ENCODE measurements at places on chromosomes 11 and 22.

DNA sequence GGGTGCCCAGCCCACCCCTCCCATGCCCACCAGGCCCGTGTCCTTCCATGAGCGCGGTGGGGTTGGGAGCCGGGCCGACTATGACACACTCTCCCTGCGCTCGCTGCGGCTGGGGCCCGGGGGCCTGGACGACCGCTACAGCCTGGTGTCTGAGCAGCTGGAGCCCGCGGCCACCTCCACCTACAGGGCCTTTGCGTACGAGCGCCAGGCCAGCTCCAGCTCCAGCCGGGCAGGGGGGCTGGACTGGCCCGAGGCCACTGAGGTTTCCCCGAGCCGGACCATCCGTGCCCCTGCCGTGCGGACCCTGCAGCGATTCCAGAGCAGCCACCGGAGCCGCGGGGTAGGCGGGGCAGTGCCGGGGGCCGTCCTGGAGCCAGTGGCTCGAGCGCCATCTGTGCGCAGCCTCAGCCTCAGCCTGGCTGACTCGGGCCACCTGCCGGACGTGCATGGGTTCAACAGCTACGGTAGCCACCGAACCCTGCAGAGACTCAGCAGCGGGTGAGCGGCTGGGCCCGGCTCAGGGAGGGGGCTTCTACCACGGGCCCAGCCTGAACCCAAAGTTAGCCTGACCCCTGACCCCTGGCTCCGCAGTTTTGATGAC lies 3.0 kb downstream of the PKP3 start:
- DNase-seq = no peak

DNA sequence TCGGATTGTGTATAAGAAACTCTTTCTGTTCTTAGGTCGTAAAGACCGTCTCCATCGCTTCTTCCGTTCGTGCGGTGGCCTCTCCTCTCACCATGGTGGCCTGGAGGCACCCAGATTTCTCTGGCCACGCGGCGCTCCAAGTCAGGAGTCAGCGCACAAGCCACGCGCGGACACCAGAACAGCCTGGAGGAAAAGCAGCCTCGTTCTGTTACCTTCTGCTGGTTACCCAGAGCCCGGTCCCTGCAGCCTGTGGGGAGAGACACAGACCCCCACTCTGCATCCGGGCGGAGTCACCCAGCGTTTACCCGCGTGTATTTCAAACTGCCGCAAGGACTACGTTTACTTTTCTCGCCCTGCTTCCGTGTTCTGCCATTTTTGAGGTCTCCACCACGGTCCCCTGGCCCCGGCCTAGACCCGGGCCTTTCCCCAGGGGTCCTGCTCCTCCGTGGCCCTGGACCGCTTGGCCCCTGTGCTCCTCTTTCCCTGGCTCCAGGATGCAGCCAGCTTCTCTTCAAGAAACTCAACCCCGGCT lies 776.1 kb downstream of the BRD1 start:
- no peak for DNase-seq

GRCh38 chr11:78802058-78802761 lies 227.5 kb upstream of the NARS2 start:
- no peak for DNase-seq

- DNase-seq = no peak
These were observed 11.6 kb downstream of the PISD start for GRCh38 chr22:31650391-31650790.

DNA sequence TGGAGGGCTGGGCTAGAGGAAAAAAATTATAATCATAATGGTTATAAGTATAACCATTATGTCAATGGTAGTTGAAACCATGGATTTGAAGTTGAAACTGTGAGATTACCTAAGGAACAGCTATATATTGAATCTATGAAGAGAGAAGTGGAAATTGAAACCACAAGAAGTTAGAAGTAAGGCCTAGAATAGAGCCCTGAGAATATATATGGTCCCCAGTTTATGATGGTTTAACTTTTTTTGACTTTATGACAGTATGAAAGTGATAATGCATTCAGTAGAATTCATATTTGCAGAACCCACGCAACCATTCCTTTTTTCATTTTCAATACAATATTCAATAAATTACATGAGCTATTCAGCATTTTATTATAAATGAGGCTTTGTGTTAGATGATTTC lies 15.0 kb downstream of the AASDHPPT start:
- no peak for DNase-seq

GRCh38 chr11:95337972-95338429 lies 107.0 kb upstream of the SESN3 start:
- no peak for DNase-seq

DNA sequence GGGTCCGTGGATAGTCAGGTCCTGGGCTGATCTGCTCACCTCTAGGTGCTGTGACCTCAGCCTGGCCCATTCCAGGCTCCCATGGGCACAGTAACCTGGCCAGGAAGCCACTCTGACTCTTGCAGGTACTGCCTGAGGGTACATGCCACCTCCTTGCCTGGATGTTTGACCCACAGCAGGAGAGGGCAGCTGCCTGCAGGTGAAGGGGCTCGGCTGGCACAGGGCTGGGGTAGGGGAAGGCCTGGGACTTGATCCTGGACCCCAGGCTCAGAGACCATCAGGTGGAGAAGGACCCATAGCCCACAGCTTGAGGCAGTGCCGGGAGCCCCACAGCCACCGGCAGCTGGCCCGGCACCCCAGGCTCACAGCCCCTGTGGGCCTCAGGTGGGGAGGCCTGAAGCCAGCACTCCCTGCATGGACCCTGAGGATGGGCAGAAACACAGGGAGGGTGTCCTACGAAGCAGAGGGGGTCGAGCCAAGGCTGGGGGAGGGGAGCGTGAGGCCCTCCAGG lies 2.7 kb downstream of the LRRC56 start:
- DNase-seq = no peak

- no peak for DNase-seq
These were observed 8.2 kb downstream of the C11orf24 start for GRCh38 chr11:68263444-68264035.

DNA sequence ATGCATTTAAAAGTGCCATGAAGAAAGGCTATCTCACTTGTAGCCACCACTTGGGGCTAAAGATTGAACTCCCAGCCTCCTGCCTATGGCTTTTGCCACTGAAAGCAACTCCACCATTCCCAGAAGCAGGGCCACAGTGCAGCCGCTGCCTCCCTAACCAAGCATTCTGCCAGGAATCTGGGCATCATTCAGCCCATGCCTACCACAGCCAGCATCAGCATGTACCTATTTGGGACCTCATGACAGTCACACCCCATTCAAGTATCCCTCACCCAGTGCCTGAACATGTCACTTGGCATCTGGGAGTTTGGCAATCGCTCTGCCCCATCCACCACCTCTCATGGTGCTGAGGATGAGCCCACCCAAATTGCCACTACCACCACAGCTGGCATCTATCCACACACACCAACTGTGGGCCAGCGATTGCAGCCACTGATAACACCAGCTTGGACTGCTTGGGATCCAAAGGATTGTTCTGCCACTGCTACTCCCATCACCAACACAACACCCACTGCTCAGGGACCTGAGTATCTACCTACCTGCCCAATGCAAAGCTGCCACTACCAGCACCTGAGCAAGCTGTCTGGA lies 234.4 kb downstream of the GRM5 start:
- no peak for DNase-seq

GRCh38 chr22:17896586-17896985 lies 122.3 kb upstream of the BID start:
- no peak for DNase-seq

GRCh38 chr11:17713851-17714250 lies 5.5 kb upstream of the MYOD1 start:
- DNase-seq = no peak

GRCh38 chr22:27494785-27495184 lies 306.8 kb downstream of the MN1 start:
- DNase-seq = no peak

DNA sequence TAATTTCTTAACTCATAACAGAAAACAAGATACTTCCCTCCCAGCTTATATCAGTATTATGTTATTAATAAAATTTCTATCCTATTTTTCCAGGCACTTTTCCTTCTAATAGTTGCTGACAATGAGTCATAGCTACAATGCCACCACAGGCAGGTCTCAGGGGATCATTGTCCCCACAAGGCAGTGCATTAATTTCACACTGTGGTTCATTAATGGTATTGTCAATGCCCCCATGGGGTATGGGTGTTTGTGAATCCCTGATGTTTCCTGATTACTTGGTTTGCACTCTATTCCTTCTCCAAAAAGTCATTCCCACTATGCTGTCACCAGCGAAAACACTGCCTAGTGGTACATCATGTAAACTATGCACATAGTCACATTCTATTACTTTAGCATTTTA lies 345.5 kb upstream of the CTSC start:
- DNase-seq = no peak

GRCh38 chr11:87296627-87297026 lies 258.9 kb downstream of the TMEM135 start:
- no peak for DNase-seq

GRCh38 chr11:46625406-46625805 lies 8.1 kb downstream of the ATG13 start:
- no peak for DNase-seq

GRCh38 chr22:20396639-20397038 lies 2.7 kb downstream of the ZNF74 start:
- no peak for DNase-seq

GRCh38 chr22:44645083-44645482 lies 56.9 kb upstream of the PRR5 start:
- DNase-seq = no peak

DNA sequence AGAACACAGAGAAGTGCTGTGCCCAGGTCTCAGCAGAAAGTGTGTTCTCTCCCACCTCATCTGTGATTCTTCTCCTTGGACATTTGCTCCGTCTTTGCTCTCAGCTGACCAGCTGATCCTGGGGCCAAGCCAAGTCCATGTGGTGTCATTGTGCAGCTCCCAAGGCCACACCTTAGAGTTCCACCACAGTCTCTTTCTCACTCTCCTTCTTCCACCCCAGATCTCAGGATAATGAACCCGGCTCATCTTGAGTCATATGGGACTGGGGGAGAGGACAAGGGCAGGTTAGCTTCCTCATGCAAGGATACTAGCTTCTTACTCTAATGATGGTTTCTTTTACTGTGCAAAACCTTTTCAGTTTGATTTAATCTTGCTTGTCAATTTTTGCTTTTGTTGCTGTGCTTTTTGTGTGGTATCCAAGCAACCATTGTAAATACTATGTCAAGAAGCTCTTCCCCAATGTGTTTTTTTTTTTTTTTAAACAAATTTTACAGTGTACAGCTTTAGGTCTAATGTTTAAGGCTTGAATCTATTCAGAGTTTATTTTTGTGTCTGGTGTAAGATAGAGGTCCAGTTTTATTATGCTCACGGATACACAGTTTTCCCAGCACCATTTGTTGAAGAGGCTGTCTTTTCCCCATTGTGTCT lies 75.0 kb upstream of the OR4B1 start:
- DNase-seq = no peak

GRCh38 chr11:34345991-34346480 lies 11.8 kb downstream of the ABTB2 start:
- DNase-seq = no peak

GRCh38 chr11:46414879-46415278 lies 23.3 kb upstream of the CHRM4 start:
- DNase-seq = no peak

GRCh38 chr11:75773595-75774353 lies 5.2 kb downstream of the DGAT2 start:
- no peak for DNase-seq

- no peak for DNase-seq
These were observed 12.1 kb downstream of the C11orf86 start for GRCh38 chr11:66987158-66987620.

GRCh38 chr11:132123854-132124835 lies 753.7 kb downstream of the NTM start:
- DNase-seq = no peak

- DNase-seq = no peak
These were observed 123.0 kb downstream of the TRIM44 start for GRCh38 chr11:35785287-35786167.

GRCh38 chr11:57323167-57323854 lies 1.4 kb downstream of the TNKS1BP1 start:
- no peak for DNase-seq

- no peak for DNase-seq
These were observed 90.9 kb downstream of the APIP start for GRCh38 chr11:34825315-34825669.

GRCh38 chr11:83063073-83063754 lies 8.5 kb downstream of the RAB30 start:
- no peak for DNase-seq

GRCh38 chr11:67429722-67430121 lies 1.4 kb downstream of the RPS6KB2 start:
- DNase-seq = no peak
